ENCODE measurements at places on chromosomes 6 and 20.
A peak's percentile ranks its signal among the peaks of the same experiment; 100 is the strongest.

GRCh38 chr20:10733122-10733521 lies 59.3 kb upstream of the JAG1 start:
- no peak for DNase-seq

DNA sequence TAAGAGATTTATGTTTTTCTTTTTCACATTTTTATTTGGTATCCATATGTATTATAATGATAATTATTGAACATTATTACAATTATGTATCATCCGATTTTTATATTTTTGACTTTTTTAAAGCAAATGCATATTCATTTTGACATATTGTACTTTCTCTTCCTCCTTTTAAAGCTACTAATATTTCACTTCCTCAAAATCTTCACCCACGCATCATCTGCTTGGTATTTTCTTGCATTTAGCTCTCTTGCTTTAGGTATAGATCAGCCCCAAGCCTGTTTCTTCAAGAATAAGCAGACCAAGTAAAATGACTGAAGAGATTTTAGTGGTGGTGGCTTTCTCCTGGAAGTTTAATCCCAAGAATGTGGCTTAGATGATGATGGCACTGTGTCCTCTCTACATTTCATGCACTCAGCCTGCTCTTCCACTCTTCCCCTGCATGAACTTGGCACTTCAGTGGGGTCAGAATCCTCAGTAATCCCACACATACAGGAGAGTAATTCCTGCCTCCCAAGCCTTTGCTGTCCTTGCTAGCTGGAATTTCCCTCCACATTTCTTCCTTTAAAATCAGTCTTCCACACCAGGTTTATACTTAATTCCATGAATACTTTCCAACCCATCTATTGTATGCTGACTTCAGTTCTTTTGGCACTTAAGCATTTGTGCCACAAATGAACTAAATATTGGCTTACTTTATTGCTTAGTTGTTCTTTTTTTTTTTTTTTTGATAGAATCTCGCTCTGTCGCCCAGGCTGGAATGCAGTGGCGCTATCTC lies 8.2 kb downstream of the NCOA7 start:
- no peak for DNase-seq

DNA sequence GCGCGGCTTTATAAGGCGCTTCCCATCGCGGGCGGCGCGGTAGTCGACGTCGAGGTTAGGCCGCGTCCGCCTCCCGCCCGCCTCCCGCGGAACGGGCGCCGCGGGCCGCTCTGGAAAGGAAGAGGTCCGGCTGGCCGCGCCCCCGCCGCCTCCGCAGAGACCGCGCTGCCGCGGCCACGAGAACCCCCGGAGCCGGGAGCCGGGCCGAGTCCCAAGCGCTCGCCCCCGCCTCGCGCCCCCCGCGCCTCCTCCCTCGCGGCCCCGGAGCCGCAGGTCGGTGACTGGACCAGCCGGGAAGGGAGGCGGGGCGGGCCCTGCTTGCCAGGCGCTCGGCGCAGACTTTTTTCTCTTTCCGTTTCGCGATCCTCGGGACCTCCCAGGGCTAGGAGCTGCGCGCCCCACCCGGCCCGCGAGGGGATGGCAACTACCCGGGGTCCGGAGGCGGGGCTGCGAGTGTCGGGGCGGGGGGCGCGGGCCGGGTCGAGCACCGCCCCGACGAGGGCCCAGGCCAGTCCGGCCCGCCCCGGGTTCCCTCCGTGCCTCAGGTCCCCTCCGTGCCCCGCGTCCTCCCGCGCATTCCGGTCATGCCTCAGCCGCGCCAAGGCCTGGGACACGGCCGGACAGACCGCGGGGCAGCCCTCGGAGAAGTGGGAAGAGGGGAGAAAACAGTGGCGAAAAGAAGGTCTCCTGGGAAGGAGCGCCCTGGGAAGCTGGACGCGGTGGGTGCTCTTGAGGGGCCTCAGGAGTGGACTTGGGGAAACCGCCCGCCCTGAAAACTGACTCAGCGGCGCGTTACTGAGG lies 417 bp upstream of the PXDC1 start:
- DNase-seq = peak; percentile 46

- DNase-seq = no peak
Observed at GRCh38 chr6:112320561-112321318, 26.4 kb upstream of the RFPL4B start.

- DNase-seq = no peak
Observed at GRCh38 chr6:119390247-119390793, 40.8 kb upstream of the MAN1A1 start.

- no peak for DNase-seq
Observed at GRCh38 chr6:166687879-166688205, 60.8 kb upstream of the RPS6KA2 start.

- DNase-seq = no peak
Observed at GRCh38 chr6:12473494-12473893, 183.3 kb downstream of the EDN1 start.

DNA sequence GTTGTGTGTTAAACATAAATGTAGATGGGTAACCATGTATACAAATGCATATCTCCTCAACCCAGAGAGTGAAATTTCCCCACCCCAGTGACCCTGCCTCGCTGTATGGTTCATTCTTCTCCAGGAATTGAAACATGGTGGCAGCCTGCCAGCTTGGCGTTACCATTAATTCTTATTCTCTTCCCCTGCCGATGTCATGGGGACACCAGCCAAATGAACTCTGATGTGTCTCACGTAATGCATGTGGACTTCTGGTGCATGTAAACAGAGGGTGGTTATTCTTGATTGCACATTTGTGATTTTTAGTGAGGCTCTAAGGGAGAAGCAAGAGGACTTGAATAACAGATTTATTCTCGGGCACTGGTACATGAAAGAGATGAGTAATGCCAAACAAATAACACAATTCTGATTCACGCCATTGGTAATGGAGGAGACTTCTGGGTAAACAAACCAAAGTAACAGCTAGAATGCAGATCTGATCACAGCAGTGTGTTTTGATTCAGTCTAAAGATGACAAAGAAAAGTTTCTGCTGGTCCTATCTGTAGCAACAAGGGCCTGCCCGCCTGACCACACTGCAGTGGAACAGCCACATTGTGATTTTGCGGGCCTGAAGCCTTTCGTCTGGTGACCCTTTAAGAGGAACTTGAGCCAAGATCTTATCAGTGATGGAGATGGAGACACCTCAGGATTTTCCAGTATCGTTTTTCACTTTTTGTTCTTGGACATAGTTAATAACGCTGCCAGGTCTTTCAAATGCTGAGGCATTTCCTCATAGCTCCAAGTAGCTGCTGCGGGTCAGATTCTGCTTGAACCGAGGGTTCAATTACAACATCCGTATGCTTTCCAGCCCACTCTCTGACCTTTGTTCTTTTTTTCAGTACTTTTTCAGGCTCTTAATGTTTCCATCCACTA lies 171.8 kb upstream of the AKAP12 start:
- DNase-seq = peak; percentile 57

DNA sequence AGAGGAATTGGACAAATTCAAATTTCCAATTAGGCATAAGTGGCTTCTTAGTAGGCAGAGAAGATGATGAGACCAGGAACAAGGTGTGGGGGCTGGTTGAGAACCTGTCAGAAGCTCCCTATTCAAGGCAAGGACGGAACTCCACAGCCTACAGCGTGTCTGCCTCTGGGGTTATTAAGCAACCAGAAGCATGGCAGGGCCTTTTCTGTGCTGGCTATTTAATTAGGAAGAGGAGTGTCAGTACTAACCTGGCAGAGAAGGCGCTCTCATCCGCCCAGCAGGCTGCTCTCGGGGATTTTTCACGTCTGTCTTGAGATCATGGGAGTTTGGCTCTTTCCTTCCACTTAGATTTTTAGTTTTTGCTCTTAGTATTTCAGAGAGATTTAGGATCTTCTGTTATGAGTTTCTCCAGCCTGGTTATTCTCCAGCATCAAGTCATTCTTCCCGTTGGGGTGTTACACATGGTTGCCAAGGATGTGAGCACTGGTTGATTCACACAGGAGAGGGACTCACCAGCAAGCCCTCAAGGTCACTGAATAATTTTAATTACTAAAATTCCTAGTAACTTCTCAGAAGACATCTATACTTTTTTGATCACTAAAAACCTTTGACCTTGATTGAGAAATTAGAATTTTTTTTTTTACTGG lies 23.9 kb downstream of the ADTRP start:
- DNase-seq = no peak

GRCh38 chr6:53857318-53858094 lies 62.7 kb downstream of the LRRC1 start:
- DNase-seq = no peak

DNA sequence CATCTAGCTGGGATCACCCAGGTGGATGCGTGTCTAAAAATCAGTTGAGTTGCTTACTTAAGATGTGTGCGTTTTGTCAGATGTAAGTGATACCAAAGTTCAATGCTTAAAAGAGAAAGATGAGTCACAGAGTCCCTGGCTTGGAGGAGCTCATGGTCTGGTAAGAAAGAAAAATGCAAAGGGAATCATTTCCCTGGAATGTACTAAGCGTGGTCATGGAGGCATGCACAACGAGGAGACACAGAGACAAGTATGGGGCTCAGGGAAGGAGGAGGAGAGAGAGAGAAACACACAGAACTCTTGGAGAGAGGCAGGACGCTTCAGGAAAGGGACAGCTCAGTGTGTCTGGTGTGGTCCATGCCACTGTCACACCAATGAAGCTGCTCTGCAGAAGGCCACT lies 186.9 kb upstream of the GMDS start:
- no peak for DNase-seq

DNA sequence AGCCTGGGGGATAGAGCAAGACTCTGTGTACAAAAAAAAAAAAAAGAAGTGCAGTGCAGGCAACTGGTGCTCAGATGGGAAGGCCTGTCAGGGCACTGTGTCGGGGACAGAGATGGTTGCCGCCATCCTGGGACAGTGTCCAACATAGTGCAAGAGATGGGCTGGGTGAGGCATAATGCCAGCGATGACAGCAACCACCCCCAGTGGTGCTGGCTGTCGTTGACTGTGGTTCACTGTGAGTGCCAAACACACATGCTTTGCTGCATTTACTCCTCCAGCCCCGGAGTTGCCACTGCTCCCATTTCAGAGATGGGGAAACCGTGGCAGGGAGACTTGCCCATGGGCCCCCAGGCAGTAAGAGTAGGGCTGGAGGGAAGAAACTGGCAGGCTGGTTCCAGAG lies 5.2 kb upstream of the C20orf203 start:
- peak; percentile 10 for DNase-seq

DNA sequence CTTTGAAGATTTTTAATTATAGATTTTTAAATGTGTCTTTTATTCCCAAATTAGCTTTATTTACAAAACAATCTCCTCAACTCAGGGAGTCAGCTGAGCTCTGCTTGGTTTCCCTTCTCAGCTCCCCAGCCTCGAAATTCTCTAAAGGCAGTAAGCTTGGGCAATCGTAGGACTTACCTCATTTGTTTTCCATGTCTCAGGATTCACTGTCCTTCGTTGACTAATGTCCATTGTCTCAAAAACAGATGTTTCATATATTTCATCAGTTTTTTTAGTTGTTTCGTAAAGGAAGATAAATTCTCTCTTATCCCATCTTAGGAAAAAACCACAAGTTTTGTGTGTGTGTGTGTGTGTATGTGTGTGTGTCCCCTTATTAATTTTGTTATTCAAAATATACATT lies 102.2 kb upstream of the ADGRF1 start:
- no peak for DNase-seq

- no peak for DNase-seq
Observed at GRCh38 chr6:10048370-10049297, 366.2 kb downstream of the TFAP2A start.

DNA sequence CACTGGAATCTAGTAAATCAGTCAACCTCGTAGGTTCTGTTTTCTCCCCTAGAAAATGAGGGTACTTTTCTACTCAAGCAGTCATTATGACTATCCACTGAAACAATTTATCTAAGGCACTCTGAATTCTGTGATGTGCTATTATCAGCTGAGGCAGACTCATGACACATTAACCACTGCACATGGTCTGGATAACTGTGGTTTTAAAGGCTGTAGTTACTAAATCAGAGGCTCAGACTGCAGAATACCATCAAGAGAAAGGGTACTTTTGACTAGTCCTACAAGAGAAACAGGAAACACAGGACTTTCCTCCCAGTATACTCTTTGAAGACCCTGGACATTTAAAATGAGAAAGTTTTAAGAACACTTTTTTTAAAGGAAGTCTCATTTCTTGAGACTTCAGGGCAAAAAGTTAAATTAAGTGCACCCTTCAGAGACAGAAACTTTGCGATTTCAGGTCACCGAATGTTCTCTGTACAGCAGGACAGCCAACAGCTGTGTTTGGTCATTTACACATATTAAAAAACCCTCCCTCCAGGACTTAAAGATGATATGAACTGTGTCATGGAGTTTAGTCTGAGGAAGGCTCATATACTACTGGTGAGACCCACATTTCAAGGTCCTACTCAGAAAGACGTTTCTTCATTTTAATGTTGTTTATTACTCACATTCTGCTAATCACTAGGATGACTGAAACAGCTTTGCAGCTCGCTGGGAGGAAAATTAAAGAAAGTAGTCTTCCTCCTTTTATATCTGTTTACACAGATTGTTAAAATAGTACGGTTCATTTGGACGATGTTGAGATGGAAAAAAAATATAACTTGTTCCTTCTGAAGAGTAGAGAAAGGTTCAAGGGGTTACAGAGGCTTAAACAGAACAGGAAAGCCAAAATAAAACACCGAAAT lies 19.9 kb downstream of the ATXN1 start:
- no peak for DNase-seq

DNA sequence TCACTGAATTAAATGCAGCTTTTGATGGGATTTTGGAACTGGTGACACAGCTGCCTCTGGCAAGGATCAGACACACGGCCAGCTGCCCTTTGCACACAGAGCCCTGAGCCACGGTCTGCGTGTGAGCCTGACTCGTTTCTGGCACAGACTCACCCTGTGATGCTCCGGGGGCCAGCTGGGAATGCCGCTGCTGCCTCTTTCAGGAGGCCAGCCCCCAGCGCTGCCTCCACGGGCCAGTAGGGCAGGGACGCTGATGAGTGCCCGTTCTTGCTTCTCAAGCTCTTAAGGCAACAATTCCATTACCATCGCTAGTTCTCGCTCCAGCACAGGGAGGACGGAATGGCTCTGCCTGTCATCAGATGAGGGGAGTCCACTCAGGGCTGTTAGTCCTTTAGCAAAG lies 61.6 kb downstream of the IRF4 start:
- DNase-seq = peak; percentile 44

DNA sequence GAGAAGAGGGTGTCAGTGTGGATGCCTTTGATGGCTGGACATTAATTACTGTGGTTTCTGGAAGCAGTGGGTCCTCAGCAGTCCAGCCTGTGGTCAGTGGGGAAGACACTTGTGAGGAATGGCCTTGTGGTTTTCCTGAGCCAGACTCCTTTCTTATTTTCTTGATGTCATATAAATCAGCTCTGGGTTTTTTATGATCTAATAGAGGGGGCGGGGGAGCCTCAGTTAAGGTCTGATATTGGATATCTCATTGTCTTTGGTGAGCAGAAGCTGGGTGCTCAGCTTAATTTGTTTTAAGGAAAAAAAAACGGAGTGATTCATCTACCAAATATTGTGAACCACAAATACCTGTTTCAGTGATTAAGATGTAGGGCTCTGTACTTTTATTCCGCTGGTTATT lies 62.1 kb downstream of the OTOR start:
- DNase-seq = no peak

DNA sequence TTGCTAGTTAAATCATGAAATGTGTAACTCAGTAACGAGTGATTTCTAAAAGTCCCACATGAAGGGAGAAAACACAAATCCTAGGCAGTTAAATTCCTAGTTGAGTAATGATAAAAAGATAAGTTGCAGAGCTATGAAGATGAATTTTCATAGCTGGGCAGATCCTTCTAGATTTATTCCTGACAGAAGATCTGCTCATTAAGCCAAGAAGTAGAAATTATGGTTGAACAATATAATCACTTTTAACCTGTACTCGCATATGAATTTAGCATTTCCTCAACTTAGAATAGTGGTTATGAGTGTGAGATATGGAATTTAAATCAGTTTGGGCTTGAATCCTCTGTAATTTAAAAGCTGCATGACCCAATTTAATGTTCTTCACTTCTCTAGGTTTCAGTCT lies 359.2 kb upstream of the HSF2 start:
- no peak for DNase-seq
